Stromal cell of bone marrow (primary cell): ENCODE measurements at places on chromosomes 2 and 18.
A peak's percentile ranks its signal among the peaks of the same experiment; 100 is the strongest.

DNA sequence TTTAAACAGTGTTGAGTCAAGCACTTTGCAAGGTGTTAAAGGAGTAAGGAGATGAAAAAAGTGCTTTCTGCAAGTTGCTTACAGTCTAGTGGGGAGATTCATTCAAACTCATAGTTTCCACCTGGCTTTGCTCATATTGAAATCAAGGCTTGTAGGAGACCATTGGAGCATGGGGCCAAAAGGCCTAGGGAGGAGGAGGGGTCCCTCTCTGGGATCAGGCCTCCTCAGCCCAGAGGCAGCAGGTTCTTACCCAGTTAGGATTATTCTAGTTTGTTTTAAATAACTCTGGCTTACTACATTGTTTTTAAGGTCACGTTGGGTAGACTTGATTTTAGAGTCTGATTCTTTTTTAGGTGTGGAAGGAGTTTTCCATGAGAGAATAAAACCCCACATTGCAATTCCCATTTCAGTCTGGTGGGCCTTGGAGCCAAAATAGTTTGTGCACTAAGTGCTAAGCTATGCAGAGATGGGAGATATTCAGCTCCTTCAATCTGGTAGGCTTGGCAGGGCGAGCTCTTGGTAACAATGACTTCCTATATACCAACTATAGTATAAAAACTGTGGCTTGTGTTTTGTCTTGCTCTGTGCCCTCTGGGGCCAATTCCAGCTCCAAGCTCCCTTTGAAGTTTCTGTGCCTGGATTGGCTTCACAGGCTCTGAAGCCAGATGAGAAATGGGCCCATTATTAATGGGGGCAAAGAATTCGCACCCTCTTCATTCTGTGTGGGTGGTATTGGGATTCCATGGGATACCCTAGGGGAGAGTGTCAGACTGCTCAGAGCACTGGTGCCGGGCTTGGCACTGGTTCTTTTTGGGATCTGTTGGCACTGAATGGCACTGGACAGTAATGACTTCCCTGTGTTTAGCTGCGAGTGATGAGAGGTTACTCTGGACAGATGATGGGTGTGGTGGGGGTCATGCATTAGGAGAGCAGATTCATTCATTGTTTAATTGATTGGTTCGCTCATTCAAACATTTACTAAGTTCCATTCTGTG is 301.1 kb downstream of the MYCN start:
- DNase-seq, result no peak

DNA sequence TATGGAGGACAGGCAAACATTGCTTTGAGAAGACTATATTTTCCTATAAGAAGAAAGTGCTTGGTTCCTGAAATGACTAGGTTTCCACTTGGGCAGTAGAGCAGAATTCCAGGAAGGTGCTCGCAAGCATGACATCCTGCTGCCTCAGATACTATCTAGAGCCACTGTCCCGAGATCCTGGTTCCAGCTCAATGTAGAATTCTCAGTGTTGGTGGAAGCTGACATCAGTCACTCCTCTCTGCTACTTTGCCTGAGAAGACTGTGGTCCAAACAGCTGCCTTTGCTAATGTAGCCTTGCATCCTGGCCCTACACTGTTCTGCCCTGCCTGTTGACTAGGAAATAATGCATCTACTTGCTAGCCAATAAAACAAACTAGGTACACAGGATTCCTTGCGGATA is 50.0 kb upstream of the ITGA6 start:
- no peak for DNase-seq

- no peak for DNase-seq
These were observed at the start of gene FIGLA for GRCh38 chr2:70790136-70790828. Gene FIGLA (minus strand): TSS chr2:70790643. CDS start chr2:70790638, 5 bp downstream.

GRCh38 chr2:44981714-44982108 is 27.5 kb downstream of the SIX2 start:
- DNase-seq, result peak; percentile 55

DNA sequence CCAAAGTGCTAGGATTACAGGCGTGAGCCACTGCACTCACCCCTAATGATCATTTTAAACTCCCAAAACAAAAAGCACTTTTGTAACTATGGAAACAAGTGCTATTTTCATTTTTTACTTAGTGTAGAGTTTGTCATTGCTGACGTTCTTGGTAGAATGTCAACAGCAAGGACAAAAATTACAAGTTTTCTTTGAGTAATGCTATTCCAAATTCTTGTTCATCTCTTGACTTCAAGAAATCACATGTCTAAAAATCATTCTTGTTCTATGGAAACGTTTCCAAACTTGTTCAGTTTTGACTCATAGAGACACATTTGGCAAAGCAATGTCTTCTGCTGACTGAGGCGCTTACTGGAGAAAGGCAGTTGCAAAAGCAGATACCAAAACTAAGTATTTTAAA is 82.6 kb downstream of the MBP start:
- peak; percentile 87 for DNase-seq

- peak; percentile 40 for DNase-seq
These were observed 214.5 kb downstream of the TMEM182 start for GRCh38 chr2:102975996-102976975.

DNA sequence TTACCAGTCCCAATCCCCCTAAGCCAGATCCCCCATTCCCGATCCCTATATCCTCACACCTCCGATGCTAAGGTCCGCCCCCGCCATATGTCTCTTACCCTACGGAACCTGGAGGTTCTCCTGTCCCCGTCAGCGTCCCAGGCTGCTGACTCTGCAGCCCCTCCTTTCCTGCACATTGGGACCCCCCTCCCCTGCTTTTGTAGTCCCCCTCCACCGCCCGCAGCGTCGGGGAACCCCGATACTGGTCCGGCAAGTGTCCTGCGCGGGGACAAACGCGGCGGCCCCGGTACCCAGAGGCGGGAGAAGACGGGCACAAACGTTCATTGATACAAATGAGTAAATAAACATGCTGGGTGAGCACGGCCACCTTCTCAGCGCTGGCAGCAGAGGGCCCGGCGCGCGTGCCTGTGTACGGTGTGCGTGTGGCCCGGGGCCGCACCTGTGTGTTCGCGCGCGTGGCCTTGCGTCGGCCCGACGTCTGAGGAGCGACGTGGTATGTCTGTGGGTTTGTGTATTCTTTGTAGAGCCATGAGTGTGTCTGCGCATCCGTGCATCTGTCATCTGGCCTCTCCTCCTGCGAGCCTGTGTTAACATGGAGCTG is 2.0 kb upstream of the CYP26B1 start:
- no peak for DNase-seq

DNA sequence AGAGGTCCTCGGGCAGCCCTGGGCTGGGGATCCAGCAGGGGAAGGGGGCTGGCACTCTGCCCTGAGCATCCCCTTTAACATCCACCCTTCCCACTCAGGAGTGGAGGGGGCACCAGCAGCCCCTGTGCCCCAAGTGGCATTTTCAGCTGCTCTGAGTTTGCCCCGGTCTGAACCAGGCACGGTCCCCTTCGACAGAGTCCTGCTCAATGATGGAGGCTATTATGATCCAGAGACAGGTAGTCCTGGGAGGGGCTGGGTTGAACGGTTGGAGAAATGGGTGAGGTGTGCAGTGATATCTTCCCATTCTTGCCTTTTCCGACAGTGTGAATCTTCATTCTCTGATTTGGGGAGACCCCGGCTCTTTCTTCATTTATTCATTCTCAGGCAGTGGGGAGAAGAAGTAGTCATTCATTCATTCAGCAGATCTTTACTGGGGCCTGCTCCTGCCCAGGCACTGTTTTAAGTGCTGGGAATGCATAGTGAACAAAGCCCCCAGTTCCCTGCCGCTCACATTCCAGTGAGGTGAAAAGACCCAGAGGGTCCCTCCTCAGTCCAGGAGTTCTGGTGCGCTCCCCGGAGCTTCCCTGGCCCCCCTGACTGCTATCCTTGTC is 1.4 kb upstream of the KHK start:
- DNase-seq, result no peak

DNA sequence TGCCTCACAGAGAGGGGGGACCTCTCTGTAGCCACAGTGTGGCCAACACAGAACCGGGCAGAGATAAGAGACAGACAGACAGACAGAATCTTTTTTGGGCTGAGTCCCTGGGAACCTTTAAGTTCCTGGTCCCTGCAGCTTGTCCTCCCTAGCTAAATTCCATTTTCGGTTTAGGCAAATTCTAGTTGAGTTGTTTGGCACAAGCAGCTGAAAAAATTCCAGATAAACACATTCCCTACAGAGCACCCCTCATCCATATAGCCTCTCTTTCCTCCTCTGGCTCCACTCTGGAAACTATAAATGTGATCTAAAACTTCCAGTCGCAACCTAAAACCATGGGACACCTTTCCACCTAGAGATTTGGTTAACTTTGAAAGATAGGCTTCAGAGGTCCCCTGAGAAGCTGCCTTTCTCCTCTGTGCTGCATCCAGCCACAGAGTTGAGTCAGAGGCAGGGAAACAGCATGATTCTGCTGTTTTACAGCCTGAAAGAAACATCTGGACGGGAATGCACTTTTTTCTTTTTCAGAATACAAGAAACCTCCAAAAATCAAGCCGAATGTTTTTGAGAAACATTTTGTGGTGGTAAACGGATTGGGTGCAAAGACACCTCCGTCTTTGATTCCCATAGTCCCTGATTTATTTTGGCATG is 30.9 kb downstream of the SLC4A3 start:
- peak; percentile 56 for DNase-seq

DNA sequence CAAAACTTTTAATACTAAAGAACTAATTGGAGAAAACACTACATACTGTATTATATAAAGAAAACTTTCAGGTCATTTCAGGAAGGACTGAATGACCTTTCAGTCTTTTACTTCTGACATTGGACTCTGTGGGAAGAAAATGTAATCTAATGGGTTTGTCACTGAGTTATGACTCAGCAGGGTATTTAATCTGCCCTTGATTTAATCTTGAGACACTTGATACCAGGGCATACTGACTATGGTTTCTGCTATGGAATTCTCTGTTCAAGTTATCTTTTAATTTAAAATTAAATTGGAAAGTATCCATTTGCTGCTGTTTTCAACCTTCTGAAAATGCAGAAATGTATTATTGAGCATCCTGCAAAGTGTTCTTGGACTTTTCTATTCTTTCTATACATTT is 354.2 kb upstream of the GALNT5 start:
- no peak for DNase-seq

DNA sequence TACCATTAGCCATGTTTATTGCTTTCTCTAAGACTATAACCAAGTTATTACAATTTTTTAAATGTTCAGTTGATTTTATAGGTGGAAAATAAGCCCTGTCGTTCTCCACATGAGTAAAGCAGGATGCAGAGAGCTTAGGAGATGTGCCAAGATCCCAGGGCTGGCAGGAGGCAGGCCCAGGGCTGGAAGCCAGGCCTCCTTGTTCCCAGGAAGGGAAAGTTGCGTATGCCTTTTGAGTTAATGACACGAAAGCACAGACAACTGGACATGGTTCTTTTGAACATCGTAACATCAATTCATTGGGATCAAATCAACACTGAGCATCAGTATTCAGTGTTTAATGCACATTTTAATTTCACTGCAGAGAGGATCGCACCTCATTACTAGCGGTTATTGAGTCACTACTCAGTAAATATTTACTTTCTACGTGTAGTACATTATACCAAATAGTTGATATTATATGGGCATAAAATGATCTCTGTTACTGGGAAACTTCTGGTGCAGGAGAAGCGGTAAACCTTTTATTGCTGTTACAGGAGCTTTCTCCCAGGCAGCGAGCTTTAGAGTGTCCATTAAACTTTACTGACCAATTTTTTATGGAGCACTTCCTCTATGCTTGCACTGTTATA is 60.0 kb downstream of the RNF144A start:
- no peak for DNase-seq

GRCh38 chr2:207816546-207816945 is 46.8 kb upstream of the FZD5 start:
- DNase-seq, result no peak

DNA sequence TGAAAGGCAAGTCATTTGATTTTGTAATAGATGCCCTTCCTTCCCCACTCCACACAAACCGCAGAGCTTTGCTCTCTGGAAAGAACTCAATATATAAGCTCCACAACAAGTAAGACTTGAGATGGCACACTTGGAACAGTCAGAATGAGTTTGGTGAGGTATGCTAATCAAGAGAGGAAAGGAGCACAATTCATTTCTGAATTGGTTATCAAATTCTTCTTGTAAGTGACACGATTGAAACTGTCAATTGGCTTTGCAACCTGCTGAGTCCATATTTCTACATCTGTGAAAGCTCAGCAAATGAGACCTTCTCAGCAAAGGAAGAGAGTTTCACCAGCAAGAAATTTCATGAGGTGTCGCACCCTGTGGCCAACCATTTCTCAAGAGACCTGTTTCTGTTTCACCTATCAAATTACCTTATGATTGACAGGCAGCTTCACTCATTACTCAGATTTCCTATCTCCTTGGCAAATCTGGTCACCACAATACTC is 19.1 kb downstream of the CTLA4 start:
- no peak for DNase-seq

- DNase-seq, result no peak
These were observed 123.8 kb upstream of the ID2 start for GRCh38 chr2:8558096-8558495.

GRCh38 chr2:108436976-108437375 is 12.0 kb upstream of the GCC2 start:
- DNase-seq, result no peak

- DNase-seq, result no peak
These were observed 52.7 kb upstream of the SLC14A1 start for GRCh38 chr18:45671321-45671720.

- no peak for DNase-seq
These were observed 32.5 kb downstream of the DOCK10 start for GRCh38 chr2:225009768-225010167.

DNA sequence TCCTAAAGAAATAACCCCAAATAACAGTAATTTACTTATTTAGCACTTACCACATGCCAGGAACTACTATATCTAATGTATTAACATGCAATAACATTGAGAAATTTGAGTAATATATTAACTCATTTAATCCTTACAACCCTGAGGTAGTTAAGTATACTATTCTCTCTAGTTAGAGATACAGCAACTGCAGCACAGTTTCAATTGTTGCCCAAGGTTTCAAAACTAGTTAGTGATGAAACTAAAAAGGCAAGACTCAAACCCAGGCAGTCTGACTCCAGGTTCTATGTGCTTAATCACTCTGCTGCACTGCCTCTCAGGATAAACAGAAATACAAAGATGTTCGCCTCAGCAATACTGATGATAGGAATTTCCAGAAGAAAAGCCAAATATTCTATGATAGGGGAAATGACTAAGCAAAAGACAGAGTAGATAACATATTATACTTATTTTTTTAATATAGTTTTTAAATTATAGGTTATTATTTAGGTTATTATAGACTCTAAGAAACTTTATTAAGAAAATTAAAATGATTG is 88.0 kb downstream of the SS18 start:
- DNase-seq, result no peak

GRCh38 chr18:50695431-50696176 is 124.2 kb downstream of the MRO start:
- DNase-seq, result no peak

- DNase-seq, result no peak
These were observed 417.6 kb downstream of the LRRTM4 start for GRCh38 chr2:77104554-77104953.

- no peak for DNase-seq
These were observed 715.1 kb upstream of the SLC8A1 start for GRCh38 chr2:41167014-41167413.

GRCh38 chr18:62957885-62958472 is 242.6 kb downstream of the PHLPP1 start:
- peak; percentile 13 for DNase-seq

GRCh38 chr2:215900203-215900611 is 113.1 kb downstream of the MREG start:
- DNase-seq, result peak; percentile 84

GRCh38 chr2:231552752-231553151 is 22.5 kb upstream of the NMUR1 start:
- DNase-seq, result no peak
